ENCODE measurements at places on chromosomes 6 and 20.

DNA sequence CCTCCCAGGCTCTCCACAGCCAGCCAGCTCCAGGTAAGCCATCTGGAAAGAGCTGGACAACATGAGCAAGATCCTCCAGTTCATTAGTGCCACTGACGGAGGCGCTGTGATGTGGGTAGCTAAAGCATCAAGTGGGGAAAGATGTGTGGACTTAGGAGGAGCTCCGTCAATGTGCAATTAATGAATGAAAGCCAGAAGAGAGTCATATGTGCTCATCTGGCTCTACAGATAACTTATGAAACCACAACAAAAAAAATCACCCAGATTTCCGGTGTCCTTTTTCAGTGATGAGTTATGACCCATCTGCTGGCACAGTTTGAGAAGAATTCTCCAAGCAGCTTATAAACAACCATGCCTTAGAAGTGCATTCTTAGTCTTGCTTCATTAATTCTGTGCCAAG lies 311.7 kb upstream of the PLCB4 start:
- DNase-seq, result no peak

DNA sequence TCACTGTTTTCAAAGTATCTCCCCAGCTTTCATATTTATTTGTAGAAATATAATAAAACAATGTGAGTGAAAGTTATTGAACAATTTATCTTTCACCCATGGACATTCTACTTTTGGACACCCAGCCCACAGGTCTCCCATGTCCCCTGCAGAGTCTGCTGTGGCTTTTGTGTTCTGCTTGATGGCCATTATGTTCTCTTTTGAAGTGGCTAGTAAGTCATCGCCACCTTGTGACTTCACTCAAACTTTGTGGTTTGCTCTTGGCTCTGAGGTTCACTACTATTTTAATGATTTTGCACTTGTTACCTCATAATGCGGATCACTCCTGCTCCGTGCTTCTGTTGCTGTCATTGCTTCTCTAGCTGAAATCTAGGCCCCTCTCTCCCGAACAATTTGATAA lies 10.2 kb upstream of the DEFB113 start:
- DNase-seq, result no peak

DNA sequence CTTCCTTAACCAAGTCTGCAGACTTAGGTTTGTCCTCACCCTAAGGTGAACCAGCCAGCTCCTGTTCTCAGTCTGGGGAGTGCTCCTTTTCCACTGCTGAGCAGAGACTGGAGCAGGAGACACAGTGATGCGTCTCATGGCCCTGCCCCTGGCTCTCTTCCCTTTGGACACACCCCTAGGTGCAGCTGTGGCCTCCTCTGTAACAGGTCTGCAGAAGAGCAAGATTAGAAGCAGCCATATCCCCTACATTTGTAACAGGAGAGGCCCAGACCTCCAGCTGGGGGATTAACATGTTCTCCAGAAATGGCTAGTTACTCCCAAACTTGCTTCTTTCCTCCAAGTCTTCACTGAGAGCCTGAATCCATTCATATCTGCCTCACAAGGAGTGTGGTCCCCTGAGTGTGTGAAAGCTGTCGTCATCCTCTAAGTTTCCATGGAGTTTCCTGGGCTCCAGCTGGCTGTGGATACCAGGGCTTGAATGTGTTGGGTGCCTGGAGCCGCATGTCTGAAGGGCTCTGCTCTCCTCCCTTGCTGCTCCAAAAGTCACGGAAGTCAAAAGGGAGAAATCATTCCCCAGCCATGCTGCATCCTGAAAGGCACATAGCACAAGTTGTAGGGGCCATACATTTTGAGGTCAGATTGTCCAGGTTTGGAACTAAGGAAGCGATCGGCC lies 57.7 kb downstream of the PPP1R14C start:
- DNase-seq, result no peak

GRCh38 chr6:10112871-10113549 lies 301.9 kb downstream of the TFAP2A start:
- no peak for DNase-seq

- no peak for DNase-seq
Measured at GRCh38 chr6:83294676-83295075, 101.5 kb downstream of the RWDD2A start.

DNA sequence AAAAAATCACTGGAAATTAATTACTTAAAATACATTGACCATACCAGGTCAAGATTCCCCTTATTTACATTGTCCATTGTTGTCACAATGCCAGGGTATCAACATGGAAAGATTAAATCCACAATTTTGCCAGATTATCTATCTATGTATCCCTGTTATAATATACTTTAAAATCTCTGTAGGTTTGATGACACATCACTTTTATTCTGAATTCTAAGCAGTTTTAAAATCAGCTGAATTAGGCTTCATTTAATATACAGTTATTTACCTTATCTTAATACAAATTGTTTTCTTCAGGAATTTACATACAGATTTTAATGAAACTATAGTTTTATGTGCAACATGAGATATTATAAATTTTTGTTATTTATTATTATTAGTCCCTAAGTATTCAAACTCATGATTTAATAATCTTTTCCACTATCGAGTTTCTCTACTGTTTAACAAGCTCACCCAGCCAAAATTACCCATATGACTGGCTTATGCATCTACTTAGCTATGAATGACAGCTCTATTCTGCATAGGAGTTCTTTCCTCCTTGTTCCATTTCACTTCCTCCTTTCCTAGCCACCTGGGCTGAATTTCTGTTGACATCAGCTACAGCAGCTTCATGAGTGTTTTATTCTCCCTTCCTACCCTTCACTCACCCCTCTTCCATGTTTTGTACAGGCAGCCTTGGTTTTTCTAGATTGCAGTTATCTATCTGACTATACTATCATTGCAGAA lies 654.2 kb upstream of the MAP3K7 start:
- DNase-seq, result no peak

- DNase-seq, result peak; percentile 60
Measured at GRCh38 chr6:117359581-117359980, 66.2 kb downstream of the ROS1 start.

- DNase-seq, result no peak
Measured at GRCh38 chr6:51077821-51078518, 259.3 kb downstream of the TFAP2B start.
